Stimulated activated CD8-positive, alpha-beta memory T cell treated with anti-CD3 and anti-CD28 coated beads, Interleukin-7, amount 100 ng/mL, for 48 hours (primary cell): ENCODE measurements at places on chromosomes 7 and 10.

- no peak for DNase-seq
Observed at GRCh38 chr7:124085179-124085578, 52.3 kb upstream of the TMEM229A start.

DNA sequence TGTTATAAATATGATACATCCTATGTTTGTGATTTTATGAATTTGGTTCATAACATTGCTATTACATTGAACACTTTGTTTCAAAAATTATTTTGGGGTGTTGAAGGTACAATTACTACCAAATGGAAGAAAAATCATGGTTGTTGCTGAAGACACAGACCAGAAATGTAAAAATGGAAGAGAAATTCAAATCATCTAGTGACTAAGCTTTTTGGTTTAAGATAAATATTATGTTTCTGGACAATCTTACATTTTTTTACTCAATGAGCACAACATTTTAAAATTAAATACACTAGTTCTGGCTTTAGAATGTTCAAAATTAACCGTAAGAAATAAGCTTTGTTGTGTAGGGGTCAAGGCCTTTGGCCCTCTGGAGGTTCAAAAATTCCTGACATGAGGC, 82.7 kb downstream of the GNAT3 start:
- no peak for DNase-seq

- DNase-seq: no peak
Observed at GRCh38 chr7:93810561-93810960, 80.0 kb downstream of the TFPI2 start.

DNA sequence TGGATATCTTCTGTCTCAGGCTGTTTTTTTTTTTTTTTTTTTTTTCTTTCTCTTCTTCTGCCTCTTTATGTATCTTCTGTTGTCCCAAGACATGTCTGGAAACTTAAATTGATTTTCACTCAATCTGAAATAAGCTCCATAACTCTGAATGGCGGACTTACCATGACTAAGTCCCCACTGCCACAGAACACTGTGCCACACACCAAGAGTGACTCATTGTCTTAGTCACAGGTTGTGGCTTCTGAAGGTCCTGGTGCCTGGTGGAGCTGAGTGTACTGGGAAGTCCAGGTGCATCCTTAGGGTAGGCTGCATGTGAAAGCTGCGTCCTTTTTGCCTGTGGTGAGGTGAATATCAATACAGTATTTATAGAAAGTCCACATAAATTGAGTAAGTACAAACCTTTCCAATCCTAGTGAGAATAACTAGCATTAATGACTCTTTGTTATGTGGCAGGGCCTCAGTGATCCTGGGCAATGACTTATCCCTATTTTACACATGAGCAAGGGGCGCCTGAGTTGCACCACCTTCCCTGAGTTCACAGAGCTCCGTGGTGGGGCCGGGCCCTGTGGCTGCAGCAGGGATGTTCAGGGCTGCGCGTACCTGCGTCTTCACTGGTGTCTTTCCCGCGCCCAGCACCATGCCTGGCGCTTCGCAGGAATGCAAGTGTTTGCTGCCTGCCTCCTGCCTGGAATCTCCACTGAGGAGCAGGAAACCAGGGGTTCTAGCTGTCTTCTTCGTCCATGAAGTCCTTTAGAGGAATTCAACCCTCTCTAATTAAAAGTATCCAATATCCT, 4.3 kb downstream of the PFKP start:
- no peak for DNase-seq

- no peak for DNase-seq
Observed at GRCh38 chr7:124426621-124427020, 339.0 kb downstream of the GPR37 start.

GRCh38 chr10:69600761-69601330, 27.6 kb upstream of the NEUROG3 start:
- no peak for DNase-seq

DNA sequence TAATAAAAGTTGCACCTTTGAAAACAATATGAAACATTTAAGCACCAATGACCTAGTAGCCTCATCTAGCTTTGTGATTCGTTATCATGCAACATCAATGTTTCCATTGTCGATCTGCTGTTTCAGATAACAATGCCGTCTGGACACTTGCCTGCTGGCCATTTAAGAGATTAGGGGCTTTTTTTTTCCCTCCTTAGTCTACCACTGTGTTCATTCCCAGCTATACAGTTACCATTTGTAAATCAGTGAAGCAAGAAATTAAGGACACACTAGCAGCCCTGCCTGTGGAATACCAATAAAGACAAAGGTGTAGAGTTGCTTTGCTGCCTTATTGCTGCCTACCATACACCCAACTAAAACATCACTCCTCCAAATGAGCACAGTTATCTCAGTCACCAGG, 37.6 kb upstream of the MYO3A start:
- DNase-seq: no peak

DNA sequence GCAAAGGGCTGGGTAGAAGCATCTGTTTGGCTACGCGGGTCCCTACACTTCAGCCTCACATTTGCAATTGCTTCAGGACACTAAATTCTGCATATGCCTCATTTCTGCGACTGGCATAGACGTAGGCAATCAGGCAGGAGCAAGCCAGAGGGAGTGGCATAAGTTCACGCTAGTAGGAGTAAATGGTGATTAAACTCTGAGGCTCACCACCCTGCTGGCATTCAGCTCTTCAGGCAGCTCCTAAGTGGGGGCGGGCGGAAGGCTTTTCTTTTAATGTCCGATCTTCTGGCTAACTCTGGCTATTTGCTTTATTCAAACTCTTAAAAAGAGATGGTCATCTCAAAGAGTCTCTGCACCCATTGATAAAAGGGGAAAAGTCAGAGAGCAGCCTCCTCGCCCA, 45.3 kb downstream of the RGS10 start:
- no peak for DNase-seq

GRCh38 chr7:156003220-156004162, 191.2 kb upstream of the SHH start:
- DNase-seq: no peak

- no peak for DNase-seq
Observed at GRCh38 chr7:134685250-134685649, 38.6 kb downstream of the BPGM start.

GRCh38 chr7:134029-134428, 58.3 kb upstream of the FAM20C start:
- DNase-seq: no peak

GRCh38 chr7:154912871-154913637, 89.9 kb downstream of the PAXIP1 start:
- no peak for DNase-seq

GRCh38 chr10:68121852-68122251, 12.6 kb downstream of the MYPN start:
- no peak for DNase-seq

GRCh38 chr10:122637376-122637775, 62.3 kb downstream of the C10orf120 start:
- DNase-seq: no peak

DNA sequence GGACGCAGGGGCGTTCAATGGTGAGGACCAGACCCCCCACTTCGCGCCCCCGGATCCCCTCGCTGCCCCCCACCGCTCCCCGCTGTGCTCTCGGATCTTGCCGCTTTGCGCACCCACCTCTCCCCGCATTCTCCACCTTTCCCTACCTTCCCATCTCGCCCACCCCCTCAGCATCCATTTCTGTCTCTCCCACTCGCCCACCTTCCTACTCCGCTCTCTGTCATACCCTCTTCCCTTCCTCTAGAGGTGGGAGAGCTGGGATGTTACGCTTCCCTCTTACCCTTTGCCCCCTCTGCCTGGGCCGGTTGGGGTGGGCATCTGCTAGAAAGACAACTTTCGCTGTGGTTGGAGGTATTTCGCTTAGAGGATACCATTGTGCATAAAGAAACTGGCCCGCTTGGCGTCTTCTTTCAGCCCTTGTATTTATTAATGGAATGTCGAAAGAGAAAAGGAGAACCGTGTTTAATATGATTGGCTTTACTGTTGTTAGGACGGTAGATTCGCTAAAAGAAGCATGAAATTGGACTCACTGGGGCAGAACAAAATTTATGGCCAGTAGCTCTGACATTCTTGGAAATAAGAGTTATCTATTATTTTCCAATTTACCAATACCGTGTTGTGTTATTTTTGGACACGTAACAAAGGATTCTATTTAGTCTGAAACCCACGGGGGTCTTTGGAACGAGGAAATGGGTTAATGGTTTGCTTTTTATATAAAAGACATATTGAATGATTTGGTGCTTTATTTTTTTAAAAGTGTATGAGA, 873 bp downstream of the PRKAR2B start:
- DNase-seq: no peak

GRCh38 chr7:35716038-35716803, 21.3 kb upstream of the HERPUD2 start:
- no peak for DNase-seq

GRCh38 chr7:28922624-28923331, 35.4 kb downstream of the TRIL start:
- peak; percentile 13 for DNase-seq

DNA sequence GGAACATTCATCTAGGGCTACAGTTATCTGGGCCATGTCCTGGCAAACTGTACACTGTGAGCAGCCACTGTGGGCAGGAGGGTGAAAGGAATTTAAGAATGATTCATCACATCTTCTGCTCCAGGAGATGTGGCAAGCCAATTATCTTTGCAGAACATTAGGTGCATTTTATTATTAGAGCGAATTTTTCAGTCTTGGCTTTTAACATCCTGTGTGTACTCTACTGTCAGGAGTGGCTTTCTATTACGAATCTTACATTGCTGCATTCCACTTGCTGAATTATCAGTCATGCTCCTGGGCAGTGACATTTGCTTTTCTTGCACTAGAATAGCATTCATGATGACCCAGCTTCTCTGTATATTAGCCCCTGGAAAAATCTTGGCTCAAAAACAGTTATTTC, 109.2 kb upstream of the TARP start:
- no peak for DNase-seq
